CD8-positive, alpha-beta memory T cell (primary cell): ENCODE measurements at places on chromosomes 12 and 14.

- no peak for DNase-seq
These were observed 232.0 kb downstream of the GRIN2B start for GRCh38 chr12:13749389-13749788.

DNA sequence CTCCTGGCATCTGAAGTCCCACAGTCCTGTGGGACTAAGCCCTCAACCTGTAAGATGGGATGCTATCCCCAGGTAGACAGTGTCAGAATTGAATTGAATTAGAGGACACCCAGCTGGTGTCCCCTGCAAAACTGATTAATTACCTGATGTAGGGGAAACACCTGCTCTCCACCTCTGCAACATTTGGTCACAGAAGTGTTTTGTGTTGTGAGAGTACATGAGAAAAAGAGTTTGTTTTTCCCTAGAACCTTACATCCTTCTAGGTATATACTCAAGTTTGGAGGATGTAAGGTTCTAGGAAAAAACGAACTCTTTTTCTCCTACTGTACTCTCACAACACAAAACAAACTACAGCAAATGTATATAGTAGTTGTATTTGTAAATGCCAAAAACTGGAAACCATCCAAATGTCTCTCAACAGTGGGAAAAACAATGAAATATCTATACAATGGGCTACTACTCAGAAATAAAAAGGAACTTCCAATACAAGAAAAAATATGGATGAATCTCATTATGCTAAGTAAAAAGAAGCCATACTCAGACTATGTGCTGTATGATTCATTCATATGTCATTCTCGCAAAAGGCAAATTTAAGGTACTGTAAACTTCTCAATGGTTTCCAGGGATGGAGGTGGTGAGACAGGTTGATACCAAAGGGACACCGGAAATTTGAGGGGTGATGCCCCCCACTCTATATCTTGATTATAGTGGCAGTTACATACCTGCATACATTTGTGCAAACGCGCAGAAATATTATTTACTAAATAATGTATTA lies 160.7 kb downstream of the MED13L start:
- no peak for DNase-seq

DNA sequence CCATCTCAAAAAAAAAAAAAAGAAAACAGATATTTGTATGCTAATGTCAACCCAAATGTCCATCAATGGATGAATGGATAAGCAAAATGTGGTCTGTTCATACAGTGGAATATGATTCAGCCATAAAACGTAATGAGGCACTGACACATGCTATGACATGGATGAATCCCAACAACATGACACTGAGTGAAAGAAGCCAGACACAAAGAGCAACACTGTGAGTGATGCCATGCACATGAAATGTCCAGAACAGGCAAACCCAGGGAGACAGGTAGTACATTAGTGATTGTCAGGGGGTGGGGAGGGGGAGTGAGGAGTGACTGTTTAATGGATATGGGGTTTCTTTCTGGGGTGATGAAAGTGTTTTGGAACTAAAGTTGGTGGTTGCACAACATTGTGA lies 50.2 kb downstream of the ARL6IP4 start:
- DNase-seq, result no peak

DNA sequence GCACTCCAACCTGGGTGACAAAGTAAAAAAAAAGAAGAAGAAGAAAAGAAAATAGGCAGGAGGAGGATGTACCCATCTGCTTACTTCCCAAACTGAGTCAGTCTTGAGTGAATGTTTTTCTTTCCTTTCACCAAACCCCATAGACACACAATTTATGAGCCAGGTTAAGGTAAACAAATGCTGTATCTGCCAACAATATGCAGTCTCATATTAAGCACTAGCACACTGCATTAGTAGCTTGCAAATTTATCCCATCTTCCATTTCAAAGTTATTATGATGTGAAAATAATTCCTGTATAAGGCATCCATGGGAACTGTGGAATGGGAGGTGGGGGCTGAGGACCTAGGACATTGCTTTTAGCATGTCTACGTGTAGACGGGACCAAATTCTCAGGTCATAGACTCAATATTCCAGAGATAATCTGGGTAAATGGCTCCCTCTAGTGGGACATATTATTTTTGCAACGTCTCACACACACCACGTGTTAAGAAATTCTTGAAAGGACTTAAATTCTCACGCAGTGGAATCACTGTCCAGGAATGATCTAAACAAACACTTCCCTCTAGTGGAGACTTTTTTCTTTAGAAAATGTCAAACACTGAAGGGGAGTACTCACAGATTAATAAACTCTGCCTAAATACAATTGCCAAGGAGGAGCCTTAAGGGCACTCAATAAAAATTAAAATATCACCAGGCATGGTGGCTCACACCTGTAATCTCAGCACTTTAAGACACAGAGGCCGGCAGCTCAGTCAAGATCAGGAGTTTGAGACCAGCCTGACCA lies 17.1 kb upstream of the OR10P1 start:
- no peak for DNase-seq

- no peak for DNase-seq
These were observed 467.8 kb downstream of the EGLN3 start for GRCh38 chr14:33483110-33483509.

GRCh38 chr12:53208435-53208834 lies 1.4 kb upstream of the ITGB7 start:
- DNase-seq, result no peak

DNA sequence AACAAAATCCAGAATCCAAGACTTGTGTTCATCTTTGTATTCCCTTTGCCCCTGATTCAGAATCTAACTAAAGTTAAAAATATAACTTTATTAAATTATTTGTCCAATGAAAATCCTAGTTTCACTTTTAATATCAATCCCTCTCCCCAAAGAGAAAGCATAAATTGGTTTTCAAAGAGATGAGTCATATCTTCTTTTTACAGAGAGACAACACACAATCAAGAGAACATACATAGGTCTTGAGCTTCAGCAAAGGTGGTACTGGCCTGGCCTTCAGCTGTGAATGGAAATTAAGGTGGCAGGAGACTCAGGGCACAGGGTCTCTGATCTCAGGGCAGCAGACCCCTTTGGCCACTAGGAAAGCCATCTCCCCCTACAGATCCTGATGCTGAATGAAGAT lies 4.3 kb upstream of the ASCL1 start:
- no peak for DNase-seq

DNA sequence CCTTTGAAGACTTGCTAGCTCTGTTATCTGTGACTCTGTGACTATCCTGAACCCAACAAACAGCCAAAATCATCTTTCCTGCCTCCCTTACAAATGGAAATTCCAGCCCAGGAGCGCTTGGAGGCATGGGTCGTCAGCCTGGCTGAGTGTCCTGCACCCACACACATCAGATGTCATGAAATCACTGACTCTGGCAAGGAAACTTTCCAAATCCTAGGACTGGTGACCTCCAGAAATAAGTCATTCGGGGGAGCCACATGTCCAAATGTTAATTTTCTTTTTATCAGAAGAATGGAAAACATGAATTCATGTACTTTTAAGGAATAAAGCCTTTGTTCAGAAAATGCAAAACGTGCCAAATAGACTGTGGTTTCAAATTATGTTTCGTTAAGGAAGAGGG lies 96.3 kb upstream of the EVL start:
- DNase-seq, result no peak

GRCh38 chr14:95953111-95953724 lies 76.6 kb downstream of the TUNAR start:
- DNase-seq, result no peak

DNA sequence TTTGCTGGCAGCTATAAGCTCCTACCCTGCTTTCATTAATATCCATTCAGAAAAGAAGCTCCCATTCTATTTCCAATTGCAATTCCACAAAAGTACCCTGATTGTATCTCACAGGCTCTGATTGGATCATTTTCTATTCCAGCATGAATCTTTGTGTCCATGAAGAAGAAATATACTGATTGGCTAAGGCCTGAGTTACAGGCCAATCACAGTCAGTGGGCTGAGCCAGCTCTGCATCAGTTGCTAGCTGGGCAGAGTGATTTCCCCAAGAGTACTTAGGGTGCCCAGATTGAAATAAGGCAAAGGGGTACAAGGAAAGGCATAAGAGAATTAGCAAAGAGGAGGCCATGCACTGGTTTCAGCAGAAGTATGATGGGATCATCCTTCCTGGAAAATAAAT lies 14.4 kb downstream of the ART4 start:
- DNase-seq, result no peak

GRCh38 chr14:76117789-76118484 lies 33.8 kb upstream of the GPATCH2L start:
- no peak for DNase-seq

- DNase-seq, result peak; percentile 5
These were observed 19.8 kb downstream of the OR5AU1 start for GRCh38 chr14:21136024-21136423.

DNA sequence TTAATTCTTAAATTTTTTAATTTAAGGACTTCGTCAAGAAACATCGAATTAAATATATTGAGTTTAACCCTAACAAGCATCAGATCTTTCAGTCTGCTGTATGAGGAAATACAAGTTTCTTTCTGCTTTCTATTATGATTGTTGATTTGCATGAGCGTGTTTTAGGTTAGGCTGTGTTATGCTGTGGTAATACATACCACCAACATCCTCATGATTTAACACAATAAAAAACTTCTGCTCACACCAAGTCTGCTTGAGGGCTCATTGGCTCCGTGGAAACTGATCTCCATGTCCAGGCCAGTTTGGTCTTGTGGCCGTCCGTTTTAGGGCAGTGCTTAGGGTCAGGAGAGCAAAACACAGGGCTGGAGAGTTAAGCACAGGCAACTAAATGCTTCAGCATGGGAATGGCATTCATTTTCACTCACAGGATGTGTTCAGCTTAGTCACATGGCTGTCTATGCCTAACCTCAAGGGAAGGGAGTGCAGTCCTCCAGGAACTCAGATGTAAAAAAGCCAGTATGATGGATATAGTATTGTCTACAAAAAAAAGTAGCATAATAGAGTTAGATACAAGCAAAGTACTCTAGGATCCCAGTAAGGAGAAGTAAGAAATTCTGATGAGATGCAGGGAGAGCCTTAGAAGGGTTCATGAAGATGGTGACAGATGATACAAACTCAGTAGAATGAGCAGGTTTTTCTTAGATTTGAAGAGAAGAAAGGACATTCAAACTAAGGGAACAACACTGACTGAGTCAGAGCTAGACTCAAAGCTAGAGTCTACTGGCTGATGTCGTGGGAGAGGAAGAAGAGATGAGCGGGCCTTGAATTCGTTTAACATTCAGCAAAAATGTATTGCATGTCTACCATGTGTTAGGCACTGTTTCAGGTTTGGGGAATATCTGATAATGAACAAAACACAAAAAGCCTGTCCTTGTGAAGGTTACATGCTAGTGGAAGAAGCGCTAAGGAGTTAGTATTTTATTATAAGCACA lies 16.3 kb downstream of the MARK3 start:
- DNase-seq, result no peak

DNA sequence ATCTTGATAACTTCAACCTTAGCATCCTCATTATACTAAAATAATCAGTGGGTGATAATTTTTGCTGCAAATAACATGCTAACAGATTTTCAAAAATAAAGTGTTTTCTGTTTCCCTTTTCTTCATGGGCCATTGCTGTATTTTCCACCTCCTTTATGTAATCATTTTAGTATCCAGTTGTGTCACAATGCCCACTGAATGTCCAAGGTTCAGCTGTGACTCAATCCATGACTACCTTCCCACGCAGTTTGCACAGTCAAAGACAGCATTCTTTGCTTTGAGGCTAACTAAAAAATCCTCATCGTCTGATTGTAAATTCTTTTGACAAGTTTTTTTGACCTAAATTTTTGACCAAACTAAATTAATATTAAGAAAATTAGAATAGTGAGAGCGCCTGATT lies 474.1 kb downstream of the FLRT2 start:
- DNase-seq, result no peak

DNA sequence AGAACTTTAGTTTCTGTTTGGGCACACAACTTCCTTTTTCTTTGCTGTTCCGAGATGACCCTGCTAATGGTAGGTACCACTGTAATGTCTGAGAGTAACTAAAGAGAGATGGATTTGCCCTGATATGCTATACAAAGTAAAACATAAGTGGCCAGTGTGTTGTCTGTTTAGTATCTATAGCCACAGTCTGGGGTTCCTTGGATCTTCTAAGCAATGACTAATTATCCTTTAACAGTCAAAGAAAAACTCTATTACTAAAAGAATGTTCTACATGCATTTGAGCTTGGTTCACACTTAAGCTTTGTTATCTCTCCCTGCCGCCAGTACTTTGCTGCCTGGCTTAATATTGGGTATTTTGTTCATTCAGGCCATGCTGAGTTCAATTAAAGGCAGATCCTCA lies 1051.9 kb upstream of the FLRT2 start:
- no peak for DNase-seq

GRCh38 chr14:71478542-71478941 lies 453.7 kb upstream of the RGS6 start:
- DNase-seq, result no peak

GRCh38 chr12:90679674-90680073 lies 275.3 kb downstream of the CCER1 start:
- DNase-seq, result no peak

DNA sequence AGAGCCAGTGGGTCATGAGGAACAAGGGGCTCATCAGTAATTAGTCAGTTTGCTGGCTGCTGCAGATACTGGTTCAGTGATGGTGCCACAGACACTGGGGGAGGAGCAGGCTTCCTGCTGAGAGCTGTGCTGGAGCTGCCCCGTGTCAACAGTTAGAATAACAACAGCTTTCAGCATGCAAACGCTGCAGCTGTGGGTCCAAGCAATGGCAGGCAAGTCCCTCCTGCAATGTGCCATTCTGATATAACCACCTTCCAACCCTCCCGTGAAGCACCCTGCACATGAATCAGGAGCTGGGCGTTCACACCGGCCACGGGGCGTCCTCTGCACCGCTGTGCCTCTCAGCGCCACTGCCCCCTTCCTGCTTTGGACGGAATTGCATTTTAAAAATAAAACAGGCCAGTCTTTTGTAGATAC lies 258.4 kb upstream of the SFSWAP start:
- no peak for DNase-seq

DNA sequence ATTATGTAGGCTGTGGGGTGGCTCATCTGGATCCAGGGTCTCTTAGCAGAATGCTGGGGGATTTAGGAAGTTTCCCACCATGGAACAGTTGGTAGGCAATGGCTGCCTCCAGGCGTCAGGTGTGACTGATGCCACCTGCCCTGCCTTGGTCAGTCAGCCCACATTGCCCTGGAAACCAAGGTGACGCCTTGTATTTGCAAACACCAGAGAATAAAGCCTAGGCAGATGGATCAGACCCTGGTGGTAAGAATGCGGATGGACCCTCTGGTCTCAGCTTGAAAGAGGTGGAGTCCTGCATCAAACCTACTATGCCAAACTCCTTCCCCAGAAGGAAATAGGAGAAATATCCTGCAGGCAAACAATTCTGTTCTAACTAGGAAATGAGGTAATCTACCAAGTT lies 38.2 kb downstream of the NCKAP5L start:
- DNase-seq, result no peak

GRCh38 chr14:24339284-24340151 lies at the start of gene RIPK3:
Gene RIPK3, minus strand, starts transcription at chr14:24339991. Its CDS starts 165 bp downstream, at chr14:24339826.
- DNase-seq, result peak; percentile 75

- no peak for DNase-seq
These were observed 5.7 kb upstream of the NECAP1 start for GRCh38 chr12:8076366-8076765.
